ENCODE measurements at places on chromosomes 2 and 18.

DNA sequence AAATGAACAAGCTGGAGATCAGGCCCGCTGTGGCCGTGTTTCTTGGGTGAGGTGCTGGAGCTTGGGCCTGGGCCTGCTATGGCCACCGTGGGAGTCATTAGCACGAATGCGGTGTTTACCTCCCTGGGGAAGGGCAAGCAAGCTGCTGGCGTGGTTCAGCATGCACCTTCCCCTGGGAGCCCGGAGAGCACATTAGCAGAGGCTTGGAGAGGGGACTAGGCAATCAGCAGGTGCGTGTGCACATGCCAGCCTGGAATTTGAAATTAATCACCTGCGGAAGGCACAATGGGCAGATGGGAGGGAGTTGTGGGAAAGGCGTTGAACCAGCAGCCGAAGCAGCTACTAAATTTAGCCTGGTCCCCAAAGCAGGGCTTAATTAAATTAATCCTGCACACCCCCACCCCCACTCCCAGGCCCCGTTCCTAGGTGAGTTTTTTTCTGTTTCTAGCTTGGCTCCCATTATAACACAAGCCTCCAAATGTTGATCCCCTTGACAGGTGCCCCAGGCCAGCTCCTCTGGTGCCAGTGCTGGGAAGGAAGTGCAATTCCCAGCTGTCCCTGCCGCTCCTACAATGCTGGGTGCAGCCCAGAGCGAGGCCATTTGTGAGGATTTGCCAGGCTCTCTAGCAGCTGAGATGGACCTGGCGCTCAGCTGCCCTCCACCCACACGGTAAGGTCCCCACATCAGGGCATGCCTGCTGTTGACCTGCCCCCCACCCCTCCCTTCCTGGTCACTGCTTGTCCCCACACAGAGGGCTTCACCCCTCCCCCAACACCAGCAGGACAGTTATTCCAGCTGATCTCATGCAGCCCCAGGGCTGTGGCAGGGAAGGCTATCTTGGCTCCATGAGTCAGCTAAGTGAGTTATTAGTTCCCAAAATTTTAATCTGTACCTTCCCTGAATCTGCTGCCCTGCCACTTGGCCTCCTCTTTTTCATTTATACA is 115.0 kb downstream of the ZBTB7C start:
- DNase-seq: no peak

GRCh38 chr18:32270341-32270740 is 80.5 kb downstream of the MEP1B start:
- no peak for DNase-seq

GRCh38 chr2:235444101-235444597 is 49.7 kb upstream of the AGAP1 start:
- no peak for DNase-seq

DNA sequence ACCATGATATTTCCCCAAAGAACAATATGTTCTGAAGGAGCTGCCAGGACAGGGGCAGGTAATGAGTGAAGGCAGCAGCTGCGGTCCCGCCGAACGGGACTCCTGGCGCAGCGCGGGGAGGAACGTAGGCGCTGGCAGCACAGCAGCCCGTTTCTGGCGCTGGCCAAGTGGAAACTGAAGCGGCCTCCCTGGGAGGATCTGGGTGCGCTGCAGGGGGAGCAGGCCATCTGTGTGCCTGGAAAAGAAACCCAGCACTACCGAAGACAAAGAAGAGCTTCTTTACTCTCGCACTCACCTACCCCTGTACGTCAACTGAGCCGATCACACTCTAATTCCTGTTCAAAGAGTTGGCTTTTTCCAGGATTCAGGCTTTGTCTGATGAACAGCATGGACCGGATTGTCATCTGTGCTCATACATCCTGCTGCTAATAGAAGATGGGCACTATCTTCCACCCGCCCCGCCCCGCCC is 11.8 kb downstream of the G6PC2 start:
- DNase-seq: peak; percentile 36

DNA sequence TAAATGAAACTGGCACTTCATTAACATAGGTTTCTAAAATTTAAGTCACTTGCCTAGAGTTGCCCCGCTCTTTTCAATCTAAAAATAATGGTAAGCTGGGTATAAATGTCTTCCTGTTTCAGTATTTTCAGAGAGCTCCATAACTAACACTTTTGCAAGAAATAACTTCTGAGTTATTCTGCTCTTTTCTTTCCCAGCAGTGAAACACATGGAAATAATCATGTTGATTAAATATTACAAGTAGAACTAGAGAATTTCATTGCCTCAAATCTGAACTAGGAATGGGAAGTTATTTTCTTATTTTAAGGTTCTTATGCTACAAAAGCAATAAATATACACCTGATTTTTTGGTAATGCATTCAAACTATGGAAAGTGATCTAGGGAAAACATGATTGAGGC is 257.4 kb downstream of the IKZF2 start:
- no peak for DNase-seq

- no peak for DNase-seq
These were observed 267.6 kb downstream of the WDPCP start for GRCh38 chr2:63320669-63321068.

DNA sequence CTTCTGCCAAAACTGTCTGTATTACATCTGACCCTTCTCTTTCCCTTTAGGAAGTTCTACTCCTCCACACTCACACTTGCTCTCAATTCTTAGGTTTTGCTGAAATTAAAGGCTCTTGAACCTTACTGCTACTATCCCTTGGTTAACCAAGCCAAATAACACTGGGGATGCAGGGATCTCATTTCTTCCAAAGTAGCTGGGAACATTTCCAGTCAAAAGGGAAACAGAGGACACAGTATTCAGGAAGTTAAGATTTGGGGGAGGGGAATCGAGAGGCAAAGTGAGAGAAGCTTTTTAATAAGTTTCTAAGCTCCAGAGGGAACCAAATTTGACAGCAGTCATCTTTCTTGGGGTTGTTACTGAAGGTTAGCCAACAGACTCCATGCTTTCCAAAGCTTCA is 6.2 kb downstream of the SEPTIN2 start:
- no peak for DNase-seq

- DNase-seq: no peak
These were observed 282.4 kb upstream of the CYRIA start for GRCh38 chr2:16948053-16948452.

GRCh38 chr18:49974079-49974478 is 160.7 kb upstream of the ACAA2 start:
- no peak for DNase-seq

GRCh38 chr2:202270487-202270886 is 4.9 kb downstream of the NOP58 start:
- no peak for DNase-seq

DNA sequence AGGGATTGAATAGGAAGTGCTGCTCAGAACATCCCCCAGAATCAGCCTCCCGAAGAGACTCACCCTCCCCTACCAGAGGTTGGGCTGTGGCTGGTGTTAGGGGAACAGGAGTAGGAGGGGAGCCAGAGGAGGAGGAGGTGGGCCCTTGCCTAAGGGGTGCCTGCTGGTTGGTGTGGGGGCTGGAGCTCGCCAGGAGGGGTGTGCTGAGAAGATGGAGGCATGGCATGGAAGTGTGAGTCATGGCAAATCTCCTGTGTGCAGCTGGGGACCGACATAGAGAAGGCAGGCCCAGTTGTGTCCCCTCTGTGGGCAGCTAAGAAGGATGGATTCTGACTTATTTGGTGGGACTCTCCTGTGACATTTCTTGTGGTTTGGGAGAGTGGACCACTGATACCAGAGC is 73.7 kb downstream of the DGKD start:
- no peak for DNase-seq
